ENCODE measurements at places on chromosomes 13 and 19.

DNA sequence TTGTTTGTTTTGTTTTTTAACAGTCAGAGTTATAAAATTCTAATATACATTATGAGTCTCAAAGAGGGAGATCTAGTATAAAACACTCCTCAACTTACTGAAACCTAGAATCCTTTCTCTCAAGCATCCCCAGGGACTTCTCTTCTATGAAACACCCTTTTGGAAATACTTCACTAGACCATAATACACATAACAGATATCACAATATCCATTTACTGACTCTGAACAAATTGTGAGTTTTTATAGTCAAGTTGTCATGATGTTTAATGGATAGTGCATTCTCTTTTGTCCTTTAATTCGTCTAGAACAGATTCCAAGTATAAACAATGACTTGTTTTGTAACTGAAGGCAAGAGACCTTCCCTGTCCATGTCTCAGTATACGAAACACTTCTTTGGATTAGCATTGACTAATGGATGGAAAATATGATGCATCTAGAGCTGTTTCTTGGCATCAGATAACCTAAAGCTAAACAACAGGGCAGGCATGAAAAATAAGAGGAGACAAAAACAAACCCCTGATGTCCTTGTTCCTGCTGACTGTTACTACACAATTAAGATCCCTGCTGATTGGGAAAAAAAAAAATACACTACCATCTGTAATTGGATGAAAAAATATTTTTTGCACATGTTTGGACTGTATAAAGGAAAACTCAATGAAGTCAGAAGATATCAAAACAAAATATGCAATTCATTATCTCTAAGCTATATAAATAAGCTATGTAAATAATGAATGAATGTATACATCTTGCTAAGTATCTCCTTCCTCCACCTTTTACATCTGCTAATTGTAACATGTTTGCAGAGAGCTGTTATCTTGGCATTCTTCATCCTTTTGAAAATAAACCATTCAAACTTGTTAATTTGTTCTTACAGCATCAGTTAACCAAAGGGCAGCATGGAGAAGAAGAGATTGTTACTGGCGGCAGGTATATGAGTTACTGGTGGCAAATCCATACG lies 214.2 kb downstream of the LACC1 start:
- peak; percentile 34 for DNase-seq

- no peak for DNase-seq
Measured at GRCh38 chr19:35519291-35519690, 5.8 kb upstream of the DMKN start.

GRCh38 chr13:50589139-50589538 lies 254.4 kb downstream of the DLEU7 start:
- no peak for DNase-seq

- no peak for DNase-seq
Measured at GRCh38 chr13:111899714-111900389, 167.1 kb upstream of the SOX1 start.

- no peak for DNase-seq
Measured at GRCh38 chr13:111577208-111577828, 256.9 kb downstream of the TEX29 start.

DNA sequence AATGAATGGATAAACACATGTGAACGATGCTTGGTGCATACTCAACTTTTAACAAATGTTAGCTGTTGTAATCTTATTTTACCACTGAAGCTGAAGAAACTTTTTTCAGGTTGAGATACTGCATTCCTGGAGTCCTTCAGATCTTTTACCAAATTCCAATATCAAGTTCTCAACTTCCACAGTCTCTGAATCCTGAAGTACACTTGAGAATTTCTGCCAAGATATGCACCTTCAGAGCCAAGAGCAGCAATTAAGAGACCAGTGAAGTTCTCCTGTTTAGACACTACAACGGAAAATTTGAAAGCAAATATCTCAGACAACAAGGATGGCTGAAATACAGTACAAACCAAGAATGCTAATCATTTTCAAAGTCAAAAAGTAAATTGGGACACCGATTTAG lies 84.6 kb upstream of the MTIF3 start:
- no peak for DNase-seq

GRCh38 chr19:827710-828321 lies at the start of gene AZU1:
Gene AZU1 (plus strand): TSS chr19:827837. CDS start chr19:827847, 10 bp downstream.
- no peak for DNase-seq

DNA sequence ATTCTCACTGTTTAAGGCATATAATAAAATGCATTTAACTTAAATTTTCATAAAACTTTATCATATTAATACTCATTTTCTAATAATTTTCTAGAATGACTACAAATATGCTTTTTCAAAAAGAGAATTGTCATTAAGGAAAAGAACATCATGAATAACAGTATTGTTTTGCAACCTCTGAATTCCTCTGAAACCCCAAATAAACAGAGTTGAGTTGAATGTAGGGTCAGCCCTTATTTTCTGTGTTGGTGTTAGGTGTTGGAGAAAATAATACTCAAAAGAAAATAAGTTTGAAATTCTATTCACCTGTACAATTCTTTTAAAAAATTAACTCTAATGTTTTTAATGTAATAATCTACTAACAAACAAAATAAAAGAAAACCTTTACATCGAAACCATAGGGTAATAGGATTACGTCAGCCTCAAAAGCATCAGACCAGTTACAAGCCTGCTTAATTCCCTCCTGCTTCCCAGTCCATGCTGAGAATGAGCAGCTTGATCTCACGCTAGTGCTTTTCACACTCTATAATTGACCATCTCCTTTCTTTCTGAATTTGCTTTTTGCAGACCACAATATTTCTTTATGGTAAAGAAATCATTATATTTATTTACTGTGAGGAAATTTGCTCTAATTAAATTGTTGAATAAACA lies 160.9 kb downstream of the PCDH9 start:
- no peak for DNase-seq

GRCh38 chr13:22447132-22447886 lies 733.5 kb upstream of the SGCG start:
- no peak for DNase-seq

- no peak for DNase-seq
Measured at GRCh38 chr13:33213024-33213768, 72.4 kb downstream of the STARD13 start.

GRCh38 chr19:32702010-32702409 lies 10.4 kb downstream of the NUDT19 start:
- no peak for DNase-seq

GRCh38 chr13:76035711-76036110 lies 399.6 kb downstream of the LMO7 start:
- no peak for DNase-seq

GRCh38 chr19:35556025-35556590 lies 7.3 kb downstream of the ATP4A start:
- DNase-seq = no peak

GRCh38 chr13:88217372-88217771 lies 546.2 kb downstream of the SLITRK5 start:
- no peak for DNase-seq

- no peak for DNase-seq
Measured at GRCh38 chr13:31722673-31723072, 16.7 kb upstream of the RXFP2 start.

- no peak for DNase-seq
Measured at GRCh38 chr19:32174386-32175113, 170.9 kb upstream of the ZNF507 start.

GRCh38 chr13:67505376-67505775 lies 275.2 kb upstream of the PCDH9 start:
- no peak for DNase-seq

- no peak for DNase-seq
Measured at GRCh38 chr19:33813391-33814101, 16.9 kb downstream of the KCTD15 start.

- peak; percentile 22 for DNase-seq
Measured at GRCh38 chr19:3125900-3126524, 9.8 kb upstream of the GNA15 start.

- DNase-seq = no peak
Measured at GRCh38 chr19:40360708-40361241, 12.3 kb downstream of the PLD3 start.

GRCh38 chr13:48511621-48512230 lies 21.2 kb downstream of the RCBTB2 start:
- no peak for DNase-seq

All from NCI-H1436 treated with DMSO at 0.1 percent for 48 hours (cell line).